ENCODE measurements at places on chromosomes 4 and X.

DNA sequence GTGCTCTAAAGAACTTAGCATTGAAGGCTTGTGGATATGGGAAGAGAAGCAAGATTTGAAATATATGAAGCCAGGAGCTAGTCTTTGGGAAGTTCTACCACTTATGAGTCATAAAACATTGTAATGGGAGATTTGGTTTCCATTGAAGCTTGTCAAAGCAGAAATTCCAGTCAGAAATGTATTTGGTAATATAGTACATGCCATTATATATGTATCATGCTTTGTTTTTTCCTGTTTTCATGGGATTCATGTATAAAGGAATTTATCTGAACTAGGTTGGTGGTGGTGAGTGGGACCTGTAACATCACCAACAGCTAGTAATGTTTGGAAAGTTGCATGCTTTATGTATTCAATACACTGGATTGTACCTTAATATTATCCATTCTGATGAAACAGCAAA is 14.6 kb upstream of the DCAF8L2 start:
- DNase-seq, result no peak

DNA sequence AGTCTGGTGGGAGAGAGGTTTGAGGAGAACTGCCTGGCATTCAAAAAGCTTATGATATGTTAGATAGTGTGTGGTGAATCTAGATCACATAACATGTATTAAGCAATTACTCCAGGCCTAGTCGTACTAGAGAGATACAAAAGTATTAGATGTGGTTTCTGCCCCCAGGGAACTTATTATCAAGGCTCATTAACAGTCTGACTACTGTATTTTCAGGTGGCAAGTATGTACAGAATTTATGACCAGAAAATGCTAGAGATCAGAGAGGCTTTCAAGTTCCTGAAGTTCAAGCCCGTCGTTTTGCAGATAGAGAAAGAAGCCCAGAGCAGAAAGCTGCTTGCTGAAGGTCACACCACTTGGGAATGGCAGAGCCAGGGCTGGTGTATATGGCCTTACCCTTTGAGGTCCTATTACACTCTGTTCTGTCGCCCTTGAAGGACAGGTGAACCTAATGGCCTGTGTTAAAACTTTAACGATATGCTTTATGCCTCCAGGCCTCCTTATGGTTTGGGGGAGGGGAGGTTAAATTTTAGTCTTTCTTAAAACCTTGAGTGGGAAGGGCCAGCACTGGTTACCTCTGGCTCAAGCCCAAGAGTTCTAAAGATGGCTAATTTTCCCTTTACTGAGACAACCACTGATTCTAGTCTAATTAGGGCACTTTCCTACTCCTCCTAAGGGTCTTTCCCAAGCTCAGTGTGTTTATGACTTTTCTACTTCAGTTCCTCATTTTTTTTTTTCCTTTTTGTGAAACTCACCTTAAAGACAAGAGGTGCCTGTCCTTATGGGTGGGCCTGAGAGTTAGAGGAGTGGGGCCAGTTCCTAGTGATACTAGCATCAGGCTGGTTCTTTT is 19.9 kb downstream of the TMEM164 start:
- DNase-seq, result no peak

DNA sequence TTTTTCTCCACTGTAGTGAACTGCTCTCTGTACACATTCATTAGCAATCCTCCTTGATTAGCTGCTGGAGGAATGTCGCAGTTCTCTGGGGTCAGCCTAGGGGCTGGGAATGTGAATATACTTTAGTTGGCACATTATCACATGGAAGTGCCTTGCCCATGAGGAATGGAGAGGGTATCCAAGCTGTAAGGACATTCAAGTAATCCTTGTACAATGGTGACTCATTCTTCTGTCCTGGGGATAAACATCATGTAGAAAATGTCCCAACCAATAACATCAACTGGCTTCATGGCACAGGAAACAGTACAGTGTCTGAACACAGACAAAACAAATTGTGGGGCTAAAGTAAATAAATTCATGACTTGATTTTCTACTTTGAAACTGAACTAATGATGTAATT is 147.1 kb downstream of the GLRA2 start:
- peak; percentile 17 for DNase-seq

- DNase-seq, result no peak
Observed at GRCh38 chr4:31220921-31221320, 500.8 kb downstream of the PCDH7 start.

DNA sequence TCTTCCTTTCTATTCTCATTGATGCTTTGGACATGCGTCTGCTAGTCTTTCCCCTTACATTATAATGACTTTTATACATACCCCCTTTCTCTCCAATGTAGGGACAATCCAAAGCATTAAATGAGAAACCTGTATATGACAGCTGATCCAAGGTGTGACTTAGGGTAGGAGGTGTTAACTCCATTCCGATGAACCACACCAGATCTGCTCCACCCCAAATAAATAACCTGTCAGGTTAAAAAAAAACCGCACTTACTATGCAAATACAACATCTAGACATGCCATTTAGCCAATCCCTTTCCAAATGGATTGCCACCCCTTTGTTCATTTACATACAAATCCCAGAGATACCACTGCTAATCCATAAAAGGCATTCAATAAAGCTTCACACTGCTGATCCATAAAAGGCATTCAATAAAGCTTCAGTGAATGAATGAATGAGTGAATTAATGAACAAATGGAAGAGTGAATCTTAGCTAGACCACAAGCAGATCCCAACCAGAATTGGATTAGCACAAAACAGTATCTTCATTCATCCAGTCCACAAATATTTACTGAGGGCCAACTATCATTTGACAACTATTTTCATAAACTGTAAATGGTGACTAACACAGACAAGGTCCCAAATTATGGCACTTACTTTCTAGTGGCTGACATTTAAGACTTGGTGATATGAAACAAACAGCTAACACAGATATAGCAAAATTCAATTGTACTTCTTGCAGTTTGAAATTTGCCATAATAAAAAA is 158.9 kb upstream of the MAP3K15 start:
- no peak for DNase-seq

DNA sequence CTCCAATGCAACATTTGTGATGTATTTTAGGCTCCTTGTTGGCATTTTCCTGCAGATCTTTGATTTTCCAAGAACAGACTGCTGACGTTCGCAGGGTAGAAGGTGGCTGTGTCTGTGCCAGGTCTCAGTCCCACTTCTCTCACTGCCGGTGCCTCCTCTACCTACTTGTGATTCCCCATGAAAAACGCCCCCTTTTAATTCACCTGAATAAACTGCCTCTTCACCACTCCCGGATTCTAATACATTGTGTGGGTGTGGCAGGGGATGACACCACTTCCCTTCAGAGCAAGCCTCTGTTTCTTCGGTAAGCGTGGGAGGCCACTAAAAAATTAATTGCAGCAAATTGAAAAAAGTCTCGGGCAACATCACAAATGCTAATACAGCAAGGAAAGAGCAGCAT is 96.1 kb upstream of the FAM9B start:
- DNase-seq, result no peak

DNA sequence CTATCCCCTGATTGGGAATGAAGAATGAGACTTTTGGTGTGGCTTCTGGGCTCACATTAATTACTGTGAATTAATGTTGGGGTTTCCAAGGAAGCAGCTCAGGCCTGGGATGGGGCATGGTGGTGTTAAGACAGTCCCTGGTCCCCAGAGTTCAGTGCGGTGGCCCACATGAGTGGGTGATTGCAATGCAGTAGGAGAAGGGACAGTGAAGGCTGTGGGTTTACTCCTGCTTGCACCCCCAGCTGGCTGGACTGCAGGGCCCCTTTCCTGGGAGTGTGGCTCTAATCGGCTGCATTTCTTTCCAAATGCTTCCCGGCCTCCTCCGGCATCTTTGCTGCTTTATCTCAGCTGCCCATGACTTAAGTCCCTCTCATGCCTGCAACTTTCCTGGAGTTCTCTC is 28.2 kb upstream of the GPR78 start:
- DNase-seq, result no peak

- peak; percentile 87 for DNase-seq
Observed at GRCh38 chr4:153221783-153222706, 17.8 kb downstream of the TRIM2 start.

DNA sequence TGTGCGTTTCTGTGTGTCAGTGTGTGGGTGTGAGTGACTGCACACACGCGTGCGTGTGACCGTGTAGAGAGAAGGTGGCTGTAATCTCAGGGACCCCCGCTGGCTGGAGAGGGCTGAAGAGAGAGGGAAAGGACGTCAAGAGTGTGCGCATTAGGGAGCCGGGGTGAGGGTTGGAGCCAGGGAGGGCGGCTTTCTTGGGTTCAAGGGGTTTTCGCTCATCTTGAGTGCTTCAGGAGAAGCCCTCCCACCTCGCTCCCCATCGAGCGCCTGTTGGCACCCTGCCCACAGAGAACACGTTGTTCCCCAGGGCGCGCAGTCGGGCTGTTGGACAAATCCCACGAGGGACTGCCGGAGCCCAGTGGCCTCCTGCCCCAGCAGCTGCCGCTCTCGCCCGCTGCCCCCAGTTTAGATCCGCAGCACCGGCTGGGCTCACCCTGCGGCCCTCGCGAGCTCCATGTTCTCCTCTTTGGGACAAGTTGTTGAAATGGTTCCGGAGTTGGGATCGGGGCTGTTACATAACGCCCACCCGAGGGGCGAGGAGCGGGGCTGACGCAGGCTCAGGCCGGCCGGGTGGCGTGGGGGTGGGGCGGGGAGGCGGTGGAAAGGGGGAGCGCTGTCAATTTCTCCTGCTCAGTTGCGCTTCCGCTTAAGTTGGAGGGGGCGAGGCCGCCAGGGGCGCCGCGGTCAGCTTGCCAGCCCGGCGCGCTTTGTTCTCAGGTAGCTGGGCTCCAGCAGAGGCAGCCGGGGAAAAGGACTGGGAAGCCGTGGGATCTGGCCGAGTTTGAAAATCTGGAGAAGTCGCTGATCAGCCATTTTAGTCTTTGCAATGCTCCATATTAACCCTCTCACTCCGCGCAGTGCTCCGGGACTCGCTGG is 1.6 kb downstream of the GRIA2 start:
- DNase-seq, result peak; percentile 61

DNA sequence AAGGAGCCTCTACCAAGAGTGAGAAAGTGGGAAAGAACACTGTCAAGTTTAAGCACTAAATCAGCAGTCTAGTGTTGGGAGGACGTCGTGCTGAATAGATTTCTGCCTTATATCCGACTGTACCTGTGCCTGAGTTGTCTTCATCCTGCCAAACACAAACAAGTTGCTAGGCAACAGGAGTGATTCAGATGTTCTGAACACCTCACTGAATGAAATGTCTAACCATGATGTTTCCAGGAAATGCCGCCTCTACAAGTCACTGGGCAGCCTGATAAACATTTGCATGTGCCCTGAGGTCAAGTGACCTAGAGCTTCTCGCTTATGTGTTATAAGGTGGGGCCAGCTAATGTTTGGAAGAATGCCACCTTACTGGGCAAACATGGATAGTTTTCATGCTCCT is 37.9 kb downstream of the SGMS2 start:
- peak; percentile 79 for DNase-seq

DNA sequence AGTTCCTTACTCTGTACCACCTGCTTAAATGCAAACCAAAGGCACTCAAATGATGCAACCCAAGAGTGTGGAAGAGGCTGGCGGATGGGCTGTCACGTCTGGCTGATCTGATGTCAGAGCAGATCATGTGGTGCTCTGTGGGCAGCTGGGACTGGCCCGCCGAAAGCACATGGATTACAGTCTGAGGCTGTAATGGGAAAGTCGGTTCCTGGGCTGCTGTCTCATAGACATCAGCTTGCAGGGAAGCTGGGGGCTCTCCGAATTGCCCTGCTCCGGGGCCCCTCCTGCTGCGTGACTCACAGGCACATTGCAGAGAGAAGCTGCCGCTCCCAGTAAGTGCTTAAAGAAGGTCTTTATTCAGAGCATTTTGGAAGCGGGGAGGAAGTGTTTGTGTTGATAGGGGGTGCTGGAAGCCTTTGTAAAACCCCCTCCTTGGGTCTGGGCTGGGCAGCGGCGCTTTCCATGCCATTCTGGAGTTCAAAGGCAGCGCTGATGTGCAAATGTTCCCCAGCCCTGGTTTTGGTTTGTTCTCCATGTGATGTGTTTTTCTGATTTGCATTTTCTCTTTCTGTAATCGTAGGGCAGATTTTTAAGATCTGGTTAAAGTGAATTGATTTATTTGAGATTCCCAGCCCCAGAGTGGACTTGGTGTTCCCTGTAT is 181.1 kb downstream of the LARP7 start:
- DNase-seq, result peak; percentile 92

- DNase-seq, result no peak
Observed at GRCh38 chr4:80608281-80608980, 272.9 kb downstream of the CFAP299 start.

GRCh38 chr4:154529728-154530519 is 20.3 kb downstream of the PLRG1 start:
- peak; percentile 24 for DNase-seq

- DNase-seq, result no peak
Observed at GRCh38 chr4:152421576-152421975, 114.3 kb downstream of the FBXW7 start.

DNA sequence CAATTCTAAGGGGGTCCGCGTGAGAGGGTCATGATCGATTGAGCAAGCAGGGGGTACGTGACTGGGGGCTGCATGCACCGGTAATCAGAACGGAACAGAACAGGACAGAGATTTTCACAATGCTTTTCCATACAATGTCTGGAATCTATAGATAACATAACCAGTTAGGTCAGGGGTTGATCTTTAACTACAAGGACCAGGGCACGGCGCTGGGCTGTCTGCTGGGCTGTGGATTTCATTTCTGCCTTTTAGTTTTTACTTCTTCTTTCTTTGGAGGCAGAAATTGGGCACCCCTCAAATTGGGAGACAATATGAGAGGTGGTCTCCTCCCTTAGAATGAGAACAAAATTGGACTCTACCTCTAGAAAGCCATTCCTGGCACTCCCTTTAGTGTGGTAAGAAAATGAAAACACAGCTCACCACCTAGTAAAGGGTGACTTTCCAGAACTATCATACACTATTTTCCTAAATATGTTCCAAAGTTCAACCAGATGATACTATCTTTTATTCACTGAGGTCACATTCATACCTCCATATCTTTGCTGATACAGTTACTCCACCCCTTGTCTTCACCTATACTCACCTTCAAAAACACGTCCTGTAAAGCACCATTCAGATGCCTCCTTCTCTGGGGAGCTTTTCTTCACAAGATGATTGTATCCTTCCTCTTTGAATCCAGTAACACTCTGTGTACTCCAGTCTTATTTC is 1058.3 kb upstream of the SLIT2 start:
- DNase-seq, result no peak

DNA sequence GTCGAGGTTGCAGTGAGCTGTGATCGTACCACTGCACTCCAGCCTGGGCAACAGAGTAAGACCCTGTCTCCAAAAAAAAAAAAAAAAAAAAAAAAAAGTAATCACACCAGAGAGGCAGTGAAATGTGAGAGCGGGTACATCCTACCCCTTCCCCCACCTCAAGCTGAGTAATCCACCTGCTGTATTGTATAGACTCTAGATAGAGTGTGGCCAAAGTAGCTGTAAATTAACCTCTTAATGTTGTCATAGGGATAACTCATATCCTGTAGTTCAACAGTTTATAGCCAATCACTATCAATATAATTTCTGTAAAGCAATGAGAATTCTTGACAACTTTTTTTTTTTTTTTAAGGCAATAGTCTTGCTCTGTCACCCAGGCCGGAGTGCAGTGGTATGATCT is 30.8 kb downstream of the TNIP2 start:
- no peak for DNase-seq

DNA sequence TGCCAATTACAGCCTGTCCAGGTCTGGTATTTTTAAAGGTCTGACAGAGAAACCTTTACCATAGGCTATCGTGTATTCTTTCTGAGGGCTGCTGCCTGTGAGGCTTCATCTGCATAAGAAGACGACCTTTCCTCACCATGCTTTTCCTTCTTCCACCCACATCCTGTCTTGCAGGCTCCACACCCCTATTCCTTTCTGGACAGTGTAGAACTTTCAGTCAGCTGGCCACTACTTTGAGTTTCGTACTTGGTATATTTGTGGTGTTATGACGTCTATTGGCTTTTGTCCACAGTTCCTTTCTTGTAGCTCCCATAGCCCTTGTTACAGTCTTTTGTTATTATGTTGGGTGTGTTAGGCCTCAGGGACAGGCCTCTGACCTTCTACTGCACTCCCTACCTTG is 311.4 kb downstream of the RAPGEF2 start:
- DNase-seq, result no peak

Measured in astrocyte of the hippocampus (primary cell).